ENCODE measurements at places on chromosomes 4 and X.

DNA sequence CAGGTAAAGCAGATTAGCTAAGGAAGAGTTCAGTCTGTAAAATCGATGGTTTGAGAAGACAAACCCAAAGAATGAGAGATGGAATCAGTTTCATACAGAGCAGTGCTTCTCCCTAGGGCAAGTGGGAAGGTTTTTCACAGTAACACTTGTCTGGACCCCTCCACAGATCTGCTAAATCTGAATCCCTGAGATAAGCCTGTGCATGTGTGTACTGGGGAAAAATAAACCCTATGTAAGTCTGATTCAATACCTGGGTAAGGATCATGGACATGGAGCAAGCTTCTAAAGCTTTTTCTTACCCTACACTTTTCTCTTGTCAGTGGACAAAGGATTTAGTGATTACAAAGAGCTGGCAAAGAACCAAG is 13.6 kb downstream of the ELOVL6 start:
- DNase-seq, result no peak

GRCh38 chrX:45110494-45110893 is 90.2 kb downstream of the DIPK2B start:
- DNase-seq, result no peak

GRCh38 chr4:176236946-176237345 is 32.1 kb downstream of the ASB5 start:
- DNase-seq, result no peak

- no peak for DNase-seq
Measured at GRCh38 chrX:33285550-33285949, 74.2 kb upstream of the DMD start.

GRCh38 chr4:38832624-38833528 is 23.7 kb downstream of the TLR6 start:
- DNase-seq, result no peak

Measured in stimulated activated CD4-positive, alpha-beta T cell treated with anti-CD3 and anti-CD28 coated beads, TNF-alpha, amount 100 ng/mL, for 24 hours (primary cell).